ENCODE measurements at places on chromosomes 16 and 17.

GRCh38 chr16:87713451-87714229 is 52.1 kb downstream of the KLHDC4 start:
- DNase-seq: no peak

- no peak for DNase-seq
Observed at GRCh38 chr17:8692916-8693315, 51.7 kb downstream of the CCDC42 start.

DNA sequence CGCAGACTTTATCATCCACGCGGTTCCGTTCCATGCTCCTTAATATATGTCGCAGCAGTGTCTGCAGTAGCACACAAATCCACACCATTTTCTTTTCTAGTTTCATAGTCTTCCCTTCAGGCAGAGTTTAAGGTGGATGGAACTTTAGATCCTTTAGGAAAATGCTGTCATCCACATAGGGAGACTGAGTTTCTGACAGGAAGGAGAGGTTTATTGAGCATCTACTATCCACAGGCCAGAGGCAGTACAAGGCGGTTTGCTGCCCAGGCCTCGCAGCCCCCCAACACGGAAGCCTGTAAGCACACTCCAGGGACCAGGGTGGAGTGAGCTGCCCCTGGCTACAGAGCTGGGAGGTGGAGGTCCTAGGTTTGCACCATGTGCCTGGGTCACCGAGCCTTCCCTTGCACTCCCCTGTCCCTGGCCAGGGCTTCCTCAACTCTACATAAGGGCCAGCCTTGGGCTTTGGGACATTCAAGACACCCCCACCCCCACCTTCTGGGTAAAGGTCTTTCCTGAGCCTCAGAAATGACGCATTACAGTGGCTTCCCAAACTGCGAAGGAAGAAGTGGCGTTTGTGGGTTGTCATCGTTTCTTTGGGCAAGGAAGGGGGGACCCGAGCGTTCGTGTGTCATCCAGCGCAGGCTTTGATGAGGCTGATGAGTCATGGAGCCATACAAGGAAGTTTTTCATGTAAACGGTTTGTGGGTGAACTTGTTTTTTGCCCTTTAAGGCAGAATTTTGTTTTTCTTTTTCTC is 146.5 kb upstream of the PLCG2 start:
- no peak for DNase-seq

GRCh38 chr17:41555105-41555887 is 16.6 kb downstream of the KRT9 start:
- DNase-seq: no peak

DNA sequence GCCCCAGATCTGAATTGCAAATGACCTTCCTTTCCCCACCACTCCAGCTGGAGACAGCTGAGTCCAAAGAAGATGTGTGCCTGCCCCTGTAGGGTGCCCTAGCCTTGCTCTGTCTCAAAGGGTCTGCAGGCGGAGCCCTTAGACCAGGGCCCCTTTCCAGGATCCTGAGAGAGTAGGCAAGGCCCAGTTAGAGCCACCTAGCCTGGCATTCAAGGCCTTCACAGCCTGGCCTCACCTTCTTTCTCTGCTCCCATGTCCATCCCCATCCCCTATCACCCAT is 66.6 kb upstream of the LHX1 start:
- no peak for DNase-seq

- peak; percentile 43 for DNase-seq
Observed at GRCh38 chr17:45006927-45007461, 38.9 kb upstream of the C1QL1 start.

GRCh38 chr17:55606488-55606815 is 95.2 kb upstream of the SMIM36 start:
- DNase-seq: no peak

- DNase-seq: no peak
Observed at GRCh38 chr17:53470626-53471025, 352.1 kb upstream of the KIF2B start.

DNA sequence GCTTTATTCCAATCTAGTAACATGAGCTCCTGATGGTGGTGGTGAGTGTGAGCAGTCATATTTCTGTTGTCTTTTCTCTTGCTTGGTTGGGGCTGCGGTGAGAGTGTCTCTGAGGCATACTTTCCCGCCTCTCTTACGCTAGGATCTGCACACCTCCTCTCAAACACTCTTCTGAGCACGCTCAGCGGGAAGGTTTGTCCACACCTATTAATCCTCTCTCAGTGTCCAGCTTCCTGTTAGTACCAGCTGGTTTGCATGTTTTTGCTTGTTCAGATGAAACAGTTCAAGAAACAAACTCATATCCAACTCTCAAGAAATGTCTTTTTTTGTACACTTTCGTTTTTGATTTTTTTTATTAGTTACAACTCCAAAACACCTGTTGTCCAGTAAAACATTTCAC is 89.5 kb downstream of the CCDC182 start:
- no peak for DNase-seq

DNA sequence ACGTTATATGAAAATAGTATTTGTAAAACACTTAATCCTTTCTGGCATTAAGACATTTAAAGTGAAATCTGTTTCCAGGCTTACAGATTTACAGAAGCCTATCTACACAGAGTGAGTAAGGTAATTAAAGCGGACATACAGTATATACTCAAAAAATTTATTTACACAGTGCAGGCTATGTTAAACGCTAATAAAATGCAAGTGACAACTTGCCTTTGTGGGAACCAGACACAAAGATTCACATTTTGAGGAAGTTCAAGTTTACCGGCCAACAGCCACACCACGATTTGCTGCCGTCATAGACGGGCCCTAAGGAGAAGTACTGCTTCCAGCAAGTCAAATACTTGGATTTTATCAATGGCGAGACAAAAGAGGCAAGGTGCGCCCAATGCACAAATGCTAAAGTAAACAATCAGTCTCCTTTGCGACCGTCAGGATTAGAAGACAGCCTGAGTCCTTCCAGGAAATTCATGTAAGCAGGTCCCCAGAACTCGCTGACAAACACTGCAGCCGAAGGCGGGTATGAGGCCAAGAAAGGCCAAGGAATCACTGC is 801 bp downstream of the VPS35 start:
- DNase-seq: no peak

- DNase-seq: no peak
Observed at GRCh38 chr16:57282510-57283213, 1.8 kb downstream of the PLLP start.

GRCh38 chr16:27448532-27449433 is 46.8 kb downstream of the IL21R start:
- DNase-seq: peak; percentile 49

GRCh38 chr16:89618109-89618998 is 4.9 kb downstream of the DPEP1 start:
- DNase-seq: no peak

GRCh38 chr16:2177101-2177500 is 19.3 kb downstream of the CASKIN1 start:
- DNase-seq: no peak

GRCh38 chr16:54407596-54407995 is 121.0 kb upstream of the IRX3 start:
- DNase-seq: no peak

GRCh38 chr16:57992084-57992483 is 8.4 kb downstream of the ZNF319 start:
- DNase-seq: no peak

- no peak for DNase-seq
Observed at GRCh38 chr17:40243761-40244160, 24.7 kb downstream of the WIPF2 start.

DNA sequence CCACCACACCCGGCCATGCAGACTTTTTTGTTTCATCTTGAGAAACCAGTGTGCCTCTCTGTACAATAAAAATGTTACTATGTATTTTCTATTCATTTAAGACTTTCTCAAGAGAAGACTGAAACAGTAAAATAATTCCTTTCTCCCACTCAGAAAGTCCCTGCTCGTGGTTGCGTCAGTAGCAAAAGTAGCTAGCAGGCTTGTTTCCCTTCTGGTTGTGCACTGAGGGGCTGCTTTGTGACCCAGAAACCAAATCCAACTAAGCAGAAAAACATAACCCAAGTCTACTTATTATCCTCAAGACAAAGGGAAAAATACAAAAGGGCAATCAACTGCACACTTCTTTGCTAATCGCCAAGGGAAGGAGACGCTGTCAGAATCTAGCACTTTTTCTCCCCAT is 3.4 kb upstream of the PNPO start:
- no peak for DNase-seq

- DNase-seq: no peak
Observed at GRCh38 chr17:44115585-44116415, 7.6 kb downstream of the HDAC5 start.

DNA sequence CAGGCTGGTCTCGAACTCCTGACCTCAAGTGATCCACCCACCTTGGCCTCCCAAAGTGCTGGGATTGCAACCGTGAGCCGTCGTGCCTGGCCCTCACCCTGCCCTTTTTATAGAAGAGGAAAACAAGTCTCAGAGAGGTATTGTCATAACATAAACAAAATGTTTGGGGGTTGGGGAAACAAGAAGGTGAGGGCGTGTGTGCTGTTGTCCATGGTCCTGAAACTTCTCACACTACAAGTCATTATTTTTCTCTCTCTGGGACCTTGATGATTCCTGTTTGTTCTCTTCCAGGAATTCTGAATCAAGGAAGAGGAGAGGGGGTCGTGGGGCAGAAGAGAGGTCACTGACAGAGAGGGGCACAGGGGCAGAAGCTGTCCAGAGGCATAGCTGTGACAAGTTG is 160.2 kb upstream of the LHX1 start:
- no peak for DNase-seq

DNA sequence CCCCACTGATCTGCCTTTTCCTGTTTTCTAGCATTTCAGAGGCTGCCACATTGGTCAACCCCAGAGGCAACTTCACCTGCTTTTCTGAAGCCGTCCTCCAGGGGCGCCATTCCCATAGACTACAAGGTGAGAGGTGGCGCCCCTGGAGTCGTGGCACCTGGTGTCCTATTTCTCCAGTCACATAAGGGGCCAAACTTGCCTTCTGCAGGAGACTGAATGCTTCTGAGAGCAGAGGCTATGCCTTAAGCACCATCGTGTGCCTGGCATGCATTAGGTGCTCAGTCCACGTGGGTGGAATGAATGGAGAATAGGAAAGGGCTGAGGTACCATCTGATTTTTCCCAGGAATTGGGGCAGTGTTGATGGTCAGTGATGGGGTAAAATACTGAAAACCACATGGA is 164.8 kb downstream of the HAPSTR1 start:
- no peak for DNase-seq

DNA sequence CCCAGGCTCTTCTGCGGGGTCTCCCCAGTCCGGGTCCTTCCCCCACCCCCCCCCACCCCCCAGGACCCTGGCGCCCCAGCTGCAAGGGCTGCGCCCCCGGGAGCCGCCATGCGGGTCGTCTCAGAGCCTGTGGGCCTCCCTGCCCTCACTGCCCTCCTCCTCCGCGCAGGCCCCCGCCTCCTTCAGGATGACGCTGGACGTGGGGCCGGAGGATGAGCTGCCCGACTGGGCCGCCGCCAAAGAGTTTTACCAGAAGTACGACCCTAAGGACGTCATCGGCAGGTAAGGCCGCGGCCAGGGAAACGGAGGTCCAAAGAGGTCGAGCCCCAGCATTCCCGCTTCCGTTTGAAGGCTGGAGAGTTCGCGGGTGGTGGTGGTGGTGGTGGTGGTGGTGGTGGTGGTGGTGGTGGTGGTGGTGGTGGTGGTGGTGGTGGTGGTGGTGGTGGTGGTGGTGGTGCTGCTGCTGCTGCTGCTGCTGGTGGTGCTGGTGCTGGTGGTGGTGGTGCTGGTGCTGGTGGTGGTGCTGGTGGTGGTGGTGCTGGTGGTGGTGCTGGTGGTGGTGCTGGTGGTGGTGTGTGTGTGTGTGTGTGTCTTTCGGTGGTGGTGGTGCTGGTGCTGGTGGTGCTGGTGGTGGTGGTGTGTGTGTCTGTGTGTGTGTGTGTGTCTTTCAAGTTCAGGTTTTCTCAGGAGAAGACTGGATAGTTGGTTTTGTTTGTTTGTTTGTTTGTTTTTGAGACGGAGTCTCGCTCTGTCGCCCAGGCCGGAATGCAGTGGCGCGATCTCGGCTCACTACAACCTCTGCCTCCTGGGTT is 615 bp downstream of the PHKG2 start:
- DNase-seq: no peak

DNA sequence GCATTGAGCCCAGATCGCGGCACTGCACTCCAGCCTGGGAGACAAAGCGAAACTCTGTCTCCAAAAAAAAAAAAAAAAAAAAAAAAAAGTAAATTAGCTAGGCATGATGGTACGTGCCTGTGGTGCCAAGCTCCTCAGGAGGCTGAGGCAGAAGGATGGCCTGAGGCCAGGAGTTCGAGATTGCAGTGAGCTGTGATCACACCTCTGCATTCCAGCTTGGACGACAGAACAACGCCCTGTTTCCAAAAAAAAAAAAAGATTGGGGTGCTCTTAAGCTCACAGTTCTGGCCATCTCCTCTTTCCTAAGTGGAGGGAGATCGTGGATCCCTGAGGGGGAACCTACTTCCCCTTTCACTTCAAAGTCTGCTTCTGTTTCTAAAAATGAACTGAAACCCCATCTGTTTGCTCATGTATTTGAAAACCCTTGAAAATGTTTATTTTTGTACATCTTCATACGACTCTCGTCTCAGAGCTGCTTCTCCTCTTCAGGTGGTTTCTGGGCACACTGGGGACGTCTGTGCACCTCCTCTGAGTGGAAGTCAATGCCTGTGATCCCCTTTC is 138.8 kb downstream of the PRKCA start:
- DNase-seq: no peak

DNA sequence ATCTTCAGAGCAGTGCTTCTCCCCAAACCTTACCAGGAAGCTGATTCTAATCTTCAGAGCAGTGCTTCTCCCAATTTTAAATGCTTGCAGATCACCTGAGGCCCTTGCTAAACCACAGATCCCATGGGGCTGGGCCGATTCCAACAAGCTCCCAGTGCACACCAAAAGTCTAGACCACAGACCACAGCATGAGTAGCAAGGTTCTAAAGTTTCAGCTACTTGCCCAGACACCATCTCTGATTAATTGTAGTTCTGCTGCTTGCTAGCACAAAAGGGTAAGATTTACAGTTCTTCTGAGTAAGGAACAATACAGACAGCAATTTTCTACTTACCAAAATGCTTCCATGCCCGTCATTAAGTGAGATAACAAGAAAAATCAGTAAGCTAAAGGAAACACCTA is 12.2 kb downstream of the CLEC3A start:
- DNase-seq: no peak

DNA sequence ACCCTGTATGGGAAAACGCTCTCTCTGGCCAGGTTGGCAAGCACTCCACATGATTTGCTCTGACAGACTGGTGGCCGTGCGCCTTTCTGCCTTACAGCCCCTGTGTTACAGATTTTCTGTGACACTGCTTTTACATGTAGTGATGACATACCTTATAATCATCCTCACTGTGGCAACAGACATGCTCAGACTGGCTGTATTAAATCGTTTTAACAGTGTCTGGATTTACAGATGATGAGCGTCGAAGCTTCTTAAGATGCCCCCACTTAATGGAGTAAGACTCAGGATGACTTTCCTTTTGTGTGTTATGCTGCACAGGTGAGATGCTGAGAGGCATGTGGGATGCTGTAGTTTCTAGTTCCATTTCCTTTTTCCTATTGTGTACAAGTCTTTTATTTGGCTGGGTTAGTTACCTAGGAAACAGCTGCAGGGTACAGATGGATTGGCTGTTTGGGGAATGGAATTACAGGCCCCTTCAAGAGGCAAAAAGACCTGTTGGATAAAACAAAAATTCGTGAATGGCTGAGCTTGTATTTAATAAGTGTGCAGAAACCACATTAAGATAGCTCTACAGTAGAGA is 20.9 kb upstream of the VWA3A start:
- peak; percentile 48 for DNase-seq
